NCI-H1694 treated with DMSO at 0.1 percent for 48 hours (cell line): ENCODE measurements at places on chromosomes 2 and 18.

GRCh38 chr2:204401114-204401513 lies 144.2 kb upstream of the PARD3B start:
- no peak for DNase-seq

DNA sequence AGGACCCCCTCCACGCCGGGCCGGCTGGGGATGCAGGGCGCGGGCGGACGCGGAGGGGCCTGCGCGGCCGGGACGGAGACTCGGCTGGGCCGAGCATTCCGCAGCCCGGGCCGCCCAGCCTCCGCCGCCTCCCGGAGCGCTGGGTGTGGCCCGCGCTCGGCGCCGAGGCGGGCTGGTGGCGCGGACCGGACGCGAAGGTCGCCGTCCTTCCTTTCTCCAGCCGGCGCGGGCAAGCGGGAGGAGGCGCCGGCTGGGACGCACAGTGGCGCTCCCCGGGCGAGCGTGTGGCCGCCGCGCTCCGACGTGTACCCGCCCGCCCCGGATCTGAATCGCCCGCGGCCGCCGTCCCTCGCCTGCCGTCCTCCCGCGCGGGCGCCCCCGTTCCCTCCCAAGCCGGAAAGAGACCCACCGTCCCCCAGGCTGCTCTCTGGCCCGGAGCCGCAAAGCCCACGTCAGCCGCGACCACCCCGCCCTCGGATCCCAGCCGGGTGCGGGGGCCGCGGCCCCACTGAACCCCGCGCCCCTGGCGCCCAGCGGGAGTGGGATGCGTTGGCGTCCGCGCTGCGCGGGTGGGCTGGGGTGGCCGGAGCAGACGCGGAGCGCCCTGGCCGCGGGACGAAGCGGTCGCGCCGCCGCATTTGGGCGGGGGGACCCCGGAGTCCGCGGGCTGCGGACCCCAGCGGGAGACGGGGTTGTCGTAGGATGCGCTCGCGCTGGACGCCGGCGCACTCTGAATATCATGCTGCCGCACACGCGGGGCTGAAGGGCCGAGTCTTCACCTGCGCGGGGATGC lies 634 bp downstream of the SPATS2L start:
- DNase-seq: no peak

DNA sequence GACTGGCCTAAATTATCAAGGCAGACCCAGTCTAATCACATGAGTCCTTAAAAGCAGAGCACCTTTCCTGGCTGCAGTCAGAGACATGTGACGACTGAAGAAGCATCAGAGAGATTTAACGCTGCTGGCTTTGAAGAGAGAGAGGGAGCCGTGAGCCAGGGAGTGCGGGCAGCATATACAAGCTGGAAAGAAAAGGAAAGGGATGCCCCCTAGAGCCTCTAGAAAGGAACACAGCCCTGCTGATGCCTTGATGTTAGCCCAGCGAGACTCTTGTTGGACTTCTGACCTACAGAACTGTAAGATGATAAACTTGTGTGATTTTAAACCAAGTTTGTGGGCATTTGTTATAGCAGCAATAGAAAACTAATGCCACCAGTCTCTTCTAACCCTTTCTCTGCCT lies 58.1 kb downstream of the HEATR5B start:
- DNase-seq: no peak

DNA sequence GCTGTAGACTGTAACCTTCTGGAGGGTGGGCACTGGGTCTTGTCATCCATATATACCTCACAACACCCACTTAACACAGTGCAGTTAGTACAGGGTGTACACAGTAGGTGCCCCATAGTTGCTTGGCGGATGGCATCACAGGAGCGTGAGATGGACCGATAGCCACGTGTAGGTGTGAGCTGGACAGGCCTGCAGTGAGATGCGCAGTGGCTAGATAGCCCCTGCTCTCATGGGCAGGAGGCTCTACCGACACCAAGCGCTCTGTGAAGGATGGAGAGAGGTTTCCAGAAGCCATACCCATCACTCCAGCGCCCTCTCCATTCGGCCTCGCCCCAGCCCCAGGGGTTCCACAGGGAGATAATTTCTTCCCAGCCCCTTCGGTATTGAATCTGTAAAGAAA lies 49.5 kb downstream of the CAPN13 start:
- DNase-seq: no peak

DNA sequence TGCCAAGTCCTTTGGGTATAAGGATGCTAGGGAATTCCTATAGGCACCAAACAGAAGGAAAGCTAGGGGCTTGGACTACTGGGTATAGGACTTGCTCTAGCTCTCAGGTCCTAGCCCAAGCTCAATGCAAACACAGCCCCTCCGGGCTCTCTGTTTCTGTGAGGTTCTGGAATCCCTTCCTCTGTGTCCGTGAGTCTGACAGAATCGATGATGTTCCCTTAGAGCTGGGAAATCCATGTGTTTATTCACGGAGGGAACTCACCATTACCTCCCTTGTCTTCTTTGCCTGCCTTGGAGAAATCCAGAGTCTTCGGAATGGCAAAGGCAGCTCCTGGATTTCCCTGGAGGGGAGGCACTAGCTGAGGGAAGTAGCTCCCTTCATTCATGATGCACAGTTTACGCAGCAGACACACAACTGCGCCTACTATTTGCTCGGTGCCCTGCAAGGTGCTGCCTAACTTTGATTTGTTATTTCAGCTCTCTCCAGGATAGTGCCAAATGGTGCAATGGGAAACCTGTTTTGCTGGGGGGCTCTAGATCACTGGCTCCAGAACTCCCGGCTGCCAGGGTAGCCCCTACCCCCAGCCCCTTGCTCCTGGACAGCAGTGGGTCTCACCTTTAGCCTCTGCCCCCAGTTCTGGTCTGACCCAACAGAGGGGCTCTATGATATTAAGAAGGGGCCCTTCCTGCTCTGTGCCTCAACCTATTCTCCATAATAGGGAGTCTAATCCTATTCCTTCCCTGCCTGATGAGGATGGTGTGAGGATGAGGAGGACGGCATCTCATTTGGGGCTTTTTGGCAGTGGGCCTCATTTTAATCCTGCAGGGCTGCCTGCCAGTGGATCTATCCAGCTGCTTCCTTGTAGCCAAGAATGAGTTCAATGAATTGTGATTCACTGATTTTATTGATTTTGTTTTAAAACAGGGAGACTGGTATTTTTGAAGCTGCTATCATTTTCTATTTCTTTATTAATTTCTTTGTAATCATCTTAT lies 8.4 kb upstream of the PSMD1 start:
- DNase-seq: no peak

DNA sequence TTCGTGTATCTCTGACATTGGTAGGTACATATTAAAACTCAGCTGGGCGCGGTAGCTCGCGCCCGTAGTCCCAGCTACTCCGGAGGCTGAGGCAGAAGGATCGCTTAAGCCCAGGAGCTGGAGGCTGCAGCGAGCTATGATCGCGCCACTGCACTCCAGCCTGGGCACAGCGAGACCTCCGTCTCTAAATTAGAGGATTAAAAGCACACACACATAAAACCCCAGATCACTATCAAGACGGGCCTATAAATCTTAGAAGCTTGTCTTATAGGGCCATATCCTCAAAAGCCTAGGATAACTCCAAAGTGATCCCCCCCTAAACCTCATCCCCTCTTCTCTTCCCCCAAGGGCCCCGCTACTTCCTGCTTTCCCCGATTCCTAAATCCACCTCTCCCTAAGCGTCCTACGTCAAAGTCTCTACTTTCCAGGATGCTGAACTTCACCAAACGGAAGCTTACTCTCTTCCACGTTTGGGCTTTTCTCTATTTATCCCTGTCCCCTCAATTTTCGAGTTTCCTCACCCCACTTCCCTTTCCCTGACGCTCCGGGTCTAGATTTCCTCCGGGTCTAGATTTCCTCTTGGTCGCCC lies 707 bp downstream of the KRCC1 start:
- DNase-seq: no peak

DNA sequence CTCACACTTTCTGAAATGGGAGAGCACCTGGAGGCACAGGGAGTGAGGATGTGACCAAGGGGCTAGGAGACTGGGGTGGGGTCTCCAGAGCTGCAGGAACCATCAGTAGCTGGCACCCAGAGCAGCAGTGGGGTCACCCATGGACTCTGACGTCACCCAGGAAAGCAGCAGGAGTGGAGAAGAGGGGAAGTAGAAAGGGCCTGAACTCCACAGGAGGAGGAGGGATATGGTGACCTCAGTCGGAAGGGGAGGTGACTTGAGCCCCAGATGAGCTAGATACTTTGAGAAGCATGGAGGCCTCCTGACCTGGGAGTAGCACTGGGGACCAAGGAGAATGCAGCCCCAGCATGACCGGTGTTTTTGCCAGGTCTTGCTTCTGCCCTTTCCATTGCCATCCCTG lies 8.8 kb downstream of the NMUR1 start:
- DNase-seq: no peak

DNA sequence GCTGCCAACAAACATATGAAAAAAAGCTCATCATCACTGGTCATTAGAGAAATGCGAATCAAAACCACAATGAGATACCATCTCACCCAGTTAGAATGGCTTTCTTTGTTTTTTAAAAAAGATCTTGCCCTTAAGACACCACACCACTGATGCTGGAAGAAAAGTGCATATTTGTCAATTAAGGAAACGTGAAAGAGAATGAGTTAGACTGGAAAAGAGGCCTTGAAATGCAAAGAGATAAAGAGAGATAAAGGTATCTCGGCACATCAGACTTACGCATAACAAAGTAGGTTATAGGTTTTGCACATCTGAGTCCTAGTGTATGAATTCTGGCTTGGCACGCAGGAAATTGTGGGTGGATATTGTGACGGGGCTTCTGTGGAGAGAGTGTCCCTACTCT lies 149.5 kb downstream of the MTX2 start:
- no peak for DNase-seq

- no peak for DNase-seq
Observed at GRCh38 chr2:2749206-2749598, 418.1 kb upstream of the MYT1L start.

GRCh38 chr2:203732092-203732952 lies 25.9 kb downstream of the CD28 start:
- DNase-seq: no peak

DNA sequence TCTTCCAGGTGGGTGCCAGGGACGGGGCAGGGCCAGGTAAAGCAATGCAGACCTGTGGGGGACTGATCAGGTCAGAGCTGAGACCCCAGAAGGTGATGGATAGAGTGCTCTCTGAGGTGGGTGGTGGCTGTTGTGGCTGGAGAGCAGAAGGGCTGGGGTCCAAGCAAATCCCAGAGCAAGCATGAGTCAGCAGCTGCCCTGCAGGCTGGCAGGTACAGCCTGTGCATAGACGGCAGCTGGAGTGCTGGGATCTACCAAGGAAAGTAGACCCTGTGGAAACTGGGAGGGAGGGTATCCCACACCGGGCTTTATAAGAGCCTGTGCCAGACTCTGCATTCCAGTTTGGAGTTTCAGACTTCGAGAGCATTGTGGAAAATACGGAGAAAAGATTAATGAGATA lies 663 bp downstream of the TRIM54 start:
- DNase-seq: no peak

- DNase-seq: no peak
Observed at GRCh38 chr2:178114462-178114861, 2.2 kb downstream of the RBM45 start.

- DNase-seq: no peak
Observed at GRCh38 chr18:23231340-23232021, 96.2 kb downstream of the CABLES1 start.

GRCh38 chr2:95525294-95526035 lies 40.9 kb upstream of the TRIM43B start:
- no peak for DNase-seq

DNA sequence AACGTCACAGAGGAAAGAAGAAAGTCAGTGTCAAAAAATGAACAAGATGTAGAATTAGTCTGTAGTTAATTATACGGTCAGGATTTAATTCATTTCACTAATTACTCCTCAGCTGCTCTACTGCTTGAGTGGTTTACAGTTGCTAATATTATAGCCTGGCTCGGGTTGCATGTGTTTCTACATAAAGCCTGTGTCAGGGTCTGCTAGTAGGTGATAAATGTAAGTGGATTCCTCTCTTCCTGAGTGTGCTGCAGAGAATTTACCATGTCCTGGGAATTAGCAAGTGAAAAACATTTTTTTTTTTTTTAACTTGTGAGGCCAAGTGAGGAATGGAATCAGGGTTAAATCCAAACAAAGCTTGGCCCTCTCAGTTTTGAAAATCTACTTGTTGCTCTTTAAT lies 622.6 kb downstream of the EPHA4 start:
- no peak for DNase-seq

DNA sequence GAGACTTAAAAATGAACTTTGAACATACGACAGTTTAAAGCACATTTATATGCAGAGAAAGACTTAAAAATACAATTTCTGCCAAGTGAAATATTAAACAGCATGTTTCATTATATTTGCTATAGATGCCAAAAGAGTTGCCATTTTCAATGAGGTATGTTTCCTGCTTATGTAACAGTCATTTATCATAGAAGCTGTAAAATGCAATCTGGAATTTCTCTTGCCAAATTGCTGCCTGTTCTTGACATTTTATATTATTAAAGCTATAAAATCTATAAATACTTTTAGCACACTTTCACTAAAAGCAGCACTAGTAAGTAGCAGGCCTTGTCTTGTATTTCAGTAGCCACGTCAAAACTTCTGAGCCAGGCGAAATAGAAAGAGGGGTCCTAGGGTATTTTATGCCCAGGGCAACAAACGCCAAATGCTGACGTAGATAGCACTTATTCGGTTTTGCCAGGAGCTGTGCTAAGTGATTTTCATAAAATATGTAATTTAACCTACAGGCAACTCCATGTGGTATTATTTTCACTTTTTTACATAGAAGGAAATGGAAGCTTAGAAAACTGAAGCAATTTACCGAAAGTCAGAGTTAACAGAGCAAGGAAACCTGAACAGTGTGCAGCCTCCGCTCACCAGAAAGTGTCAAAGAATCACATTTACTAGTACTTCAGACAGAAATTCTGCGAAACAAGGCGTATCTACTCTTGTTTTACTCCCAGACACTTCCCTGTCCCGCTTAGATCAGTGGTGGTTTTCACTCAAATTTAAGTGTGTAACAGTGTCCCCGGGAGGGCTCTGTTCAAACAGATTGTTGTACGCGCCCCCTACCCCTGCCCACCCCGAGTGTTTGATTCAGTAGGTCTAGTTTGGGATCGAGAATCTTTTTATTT lies 1.2 kb upstream of the CYP20A1 start:
- no peak for DNase-seq

DNA sequence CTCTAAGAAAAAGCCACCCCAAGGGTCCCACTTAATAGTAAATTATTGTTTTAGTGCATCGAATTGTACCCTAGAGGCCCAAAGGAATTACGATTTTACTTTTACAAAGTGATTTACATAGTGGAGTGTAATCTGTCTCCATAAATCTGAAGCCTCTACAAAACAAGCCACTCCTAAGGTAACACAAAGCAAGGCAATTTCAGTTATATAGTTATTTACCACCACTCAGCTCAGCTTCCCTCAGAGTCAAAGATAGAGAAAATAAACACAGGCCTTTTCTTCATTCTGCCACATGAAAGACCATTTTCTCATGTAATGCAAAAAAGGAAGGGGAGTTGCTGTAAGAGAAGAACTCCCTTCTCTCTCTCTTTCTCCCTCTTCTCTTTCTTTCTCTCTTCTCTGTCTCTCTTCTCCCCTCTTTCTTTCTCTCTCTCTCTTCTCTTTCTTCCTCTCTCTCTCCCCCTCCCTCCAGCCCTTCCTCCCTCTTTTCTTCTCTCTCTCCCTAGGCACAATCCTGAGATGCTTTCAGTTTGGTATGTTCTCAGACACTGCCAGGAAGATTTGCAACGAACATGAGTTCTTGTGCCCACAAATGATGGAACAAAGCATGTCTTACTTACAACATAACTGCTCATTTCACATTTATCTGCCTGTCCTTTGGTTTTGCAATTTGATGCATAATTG lies 264.5 kb downstream of the BCL2 start:
- DNase-seq: no peak

GRCh38 chr2:134161170-134161547 lies 92.7 kb upstream of the MGAT5 start:
- DNase-seq: no peak
